ENCODE measurements at places on chromosomes 7 and 10. TPM values are rescaled to one million over a fixed set of nuclear protein-coding genes. Genes with fewer than 3 reads are reported as not detected.

- no peaks in the 10 kb centered on the region for H3K36me3 ChIP-seq
- no peaks in the 10 kb centered on the region for H3K27me3 ChIP-seq
- H3K4me3 ChIP-seq = no peak overlapping the region
- H3K27ac ChIP-seq = no peak overlapping the region
- H3K4me1 ChIP-seq = peaks cover 7% of the 10 kb centered on the region
Measured at GRCh38 chr7:128385988-128386925, 23.5 kb downstream of the IMPDH1 start.

- no peak for DNase-seq
- no peaks in the 10 kb centered on the region for H3K27me3 ChIP-seq
- H3K4me1 ChIP-seq = peaks cover 6% of the 10 kb centered on the region
- H3K27ac ChIP-seq = no peak overlapping the region
Measured at GRCh38 chr7:91949221-91950009, 8.8 kb downstream of the AKAP9 start.

DNA sequence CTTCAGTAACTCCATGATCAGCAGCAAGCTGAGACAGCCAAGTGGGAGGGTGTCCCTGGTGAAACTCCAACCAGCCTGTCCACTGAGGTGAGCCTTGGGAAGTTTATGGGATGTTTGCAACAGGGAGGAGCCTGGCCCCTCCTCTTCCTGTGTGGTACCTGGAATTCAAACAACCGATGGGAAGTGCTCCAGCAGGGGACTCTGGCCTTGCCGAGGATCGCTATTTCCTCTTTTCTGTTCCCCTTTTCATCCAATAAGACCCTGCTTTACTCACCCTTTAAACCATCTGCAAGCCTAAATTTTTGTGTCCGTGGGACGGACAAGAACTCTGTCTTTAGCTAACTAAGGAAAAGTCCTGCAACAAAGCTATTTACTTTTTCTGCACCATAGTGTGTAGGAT is 491.1 kb upstream of the ZMIZ1 start:
- H3K36me3 ChIP-seq = no peaks in the 10 kb centered on the region
- no peaks in the 10 kb centered on the region for H3K27me3 ChIP-seq
- peaks cover 36% of the 10 kb centered on the region for H3K4me1 ChIP-seq
- no peak overlapping the region for H3K4me3 ChIP-seq

DNA sequence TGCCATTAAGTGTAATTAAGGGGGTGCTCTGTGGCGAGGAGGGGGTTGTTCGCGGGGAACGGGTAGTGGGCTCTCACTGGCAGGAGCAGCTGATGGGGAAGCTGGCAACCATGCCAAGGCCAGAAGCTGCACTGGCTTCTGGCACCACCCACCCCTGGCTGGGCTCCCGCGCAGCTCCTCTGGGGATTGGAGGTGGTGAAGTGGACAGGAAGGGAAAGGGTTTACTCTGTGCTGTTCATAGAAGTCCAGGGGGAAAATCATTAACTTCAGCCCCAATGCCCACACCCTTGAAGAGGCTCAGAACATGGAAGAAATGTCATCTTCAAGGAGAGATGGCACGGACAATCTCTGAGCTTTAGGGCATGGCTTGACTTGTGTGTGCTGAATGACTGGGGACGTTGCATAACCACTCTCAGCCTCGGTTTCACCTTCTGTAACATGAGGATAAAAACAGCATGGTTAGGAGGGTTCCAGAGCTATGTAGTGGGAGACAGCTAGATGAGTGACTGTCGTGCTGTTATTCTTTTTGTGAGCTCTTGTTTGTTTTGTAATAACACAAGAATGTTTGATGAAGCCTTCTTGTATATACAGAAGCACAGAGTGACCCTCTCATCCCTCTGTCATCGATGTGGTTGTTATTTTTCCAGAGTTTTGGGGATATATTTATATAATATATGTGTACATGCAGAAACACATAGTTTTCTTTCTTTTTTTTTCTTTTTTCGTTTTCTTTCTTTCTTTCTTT is 29.9 kb downstream of the KAZALD1 start:
- H3K4me1 ChIP-seq = no peaks in the 10 kb centered on the region
- no peaks in the 10 kb centered on the region for H3K36me3 ChIP-seq
- no peak overlapping the region for H3K27ac ChIP-seq
- no peak overlapping the region for H3K4me3 ChIP-seq
- DNase-seq = no peak
- peaks cover 95% of the 10 kb centered on the region for H3K27me3 ChIP-seq

- no peaks in the 10 kb centered on the region for H3K4me1 ChIP-seq
- H3K36me3 ChIP-seq = no peaks in the 10 kb centered on the region
- H3K27ac ChIP-seq = no peak overlapping the region
- peaks cover 12% of the 10 kb centered on the region for H3K27me3 ChIP-seq
- DNase-seq = no peak
Measured at GRCh38 chr10:2340831-2341647, 603.7 kb upstream of the ADARB2 start.

DNA sequence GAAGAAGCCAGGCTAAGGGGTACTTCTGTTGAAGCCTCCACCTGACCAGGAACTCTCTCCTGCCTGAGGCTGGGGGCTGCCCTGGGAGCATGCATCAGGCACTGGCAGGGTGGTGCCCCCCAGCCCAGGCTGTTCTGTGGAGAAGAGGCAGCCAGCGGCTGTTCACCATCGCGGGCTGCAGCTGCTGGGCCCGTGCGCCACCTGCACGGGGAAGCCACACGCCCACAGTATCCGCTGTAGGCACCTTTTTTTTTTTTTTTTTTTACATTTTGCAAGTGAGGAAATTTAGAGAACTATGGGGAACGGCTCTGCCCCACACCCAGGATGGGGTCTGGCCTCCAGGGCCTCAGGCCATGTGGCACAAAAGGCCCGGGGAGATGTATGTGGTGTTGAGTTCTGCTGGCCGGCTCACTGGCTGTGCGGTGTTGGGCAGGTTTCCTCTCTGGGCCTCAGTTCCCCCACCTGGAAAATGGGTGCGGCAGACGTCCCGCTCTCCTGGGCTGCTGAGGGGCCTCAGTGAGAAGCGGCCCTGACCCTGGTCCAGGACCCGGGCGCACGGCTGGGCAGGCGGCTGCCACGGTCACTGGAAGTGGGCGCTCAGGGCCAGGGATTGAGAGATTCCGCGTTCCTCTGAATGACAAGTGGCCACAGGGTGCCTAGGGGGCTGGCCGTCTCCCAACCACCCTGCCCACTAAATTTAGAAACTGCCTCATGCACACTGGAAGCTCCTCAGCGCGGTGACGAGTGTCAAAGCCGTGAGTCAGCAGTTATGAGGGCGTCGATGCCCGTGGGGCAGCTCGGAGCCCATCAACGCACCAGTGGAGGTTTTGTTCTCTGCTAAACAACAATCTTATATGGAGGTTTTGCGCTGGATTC is 8.8 kb upstream of the INTS1 start:
- H3K4me3 ChIP-seq = no peak overlapping the region
- DNase-seq = peak; percentile 86
- peak overlapping the region; percentile 94 for H3K27ac ChIP-seq
- peaks cover 29% of the 10 kb centered on the region for H3K4me1 ChIP-seq

DNA sequence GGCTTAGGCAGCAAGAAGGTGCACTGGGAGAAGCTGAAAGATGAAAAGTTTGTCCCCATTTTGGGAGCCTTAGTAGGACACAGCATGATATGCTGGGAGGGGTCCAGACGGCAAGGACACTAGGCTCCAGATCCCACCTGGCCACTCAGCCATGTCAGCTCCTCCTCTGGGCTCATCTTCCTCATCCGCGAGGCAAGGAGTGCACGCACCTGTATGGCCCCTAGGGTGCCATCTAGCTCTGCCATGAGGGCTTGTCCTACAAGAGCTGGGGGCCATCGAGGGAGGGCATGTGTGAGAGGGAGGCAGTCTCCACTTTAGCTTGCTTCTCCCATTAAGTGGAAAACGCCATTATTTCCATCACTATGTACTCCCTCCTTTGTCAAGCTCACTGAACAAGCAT is 136.2 kb upstream of the ADAM12 start:
- H3K4me3 ChIP-seq = no peak overlapping the region
- no peaks in the 10 kb centered on the region for H3K27me3 ChIP-seq
- DNase-seq = no peak
- H3K4me1 ChIP-seq = no peaks in the 10 kb centered on the region
- no peaks in the 10 kb centered on the region for H3K36me3 ChIP-seq
- H3K27ac ChIP-seq = no peak overlapping the region

DNA sequence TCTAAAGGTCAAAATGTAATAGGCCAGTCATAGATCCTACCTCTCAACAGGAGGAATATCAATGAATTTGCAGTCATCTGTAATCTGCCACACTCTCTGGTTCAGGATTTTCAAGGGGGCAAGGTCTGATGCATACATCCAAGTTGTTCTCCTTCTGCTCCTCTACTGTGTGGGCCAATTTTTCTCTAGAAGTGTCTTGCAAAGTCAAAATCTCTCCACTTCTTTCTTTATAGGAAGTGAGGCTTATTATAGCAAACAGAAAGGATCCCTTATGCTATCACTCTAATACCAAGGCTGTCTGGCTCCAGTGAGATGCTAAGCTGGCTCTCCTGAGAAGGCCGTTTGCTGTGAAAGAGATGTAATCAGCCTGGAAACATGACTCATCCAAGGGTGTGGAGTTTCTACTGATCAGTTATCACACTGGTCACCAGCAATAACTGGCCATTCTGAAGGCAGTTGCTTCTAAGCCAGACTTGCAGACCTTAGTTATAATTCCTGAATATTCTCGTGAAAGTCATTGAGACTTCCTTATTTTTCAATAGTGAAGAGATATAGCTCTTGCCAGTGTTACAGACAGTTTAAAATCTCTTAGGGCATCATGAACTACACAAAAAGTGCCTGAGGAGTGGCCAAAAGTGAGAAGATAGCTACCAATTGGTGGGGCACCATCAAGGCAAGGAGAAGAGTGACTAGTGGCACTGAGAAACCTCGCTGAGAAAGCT is 43.2 kb upstream of the LRGUK start:
- H3K4me3 ChIP-seq = no peak overlapping the region
- H3K4me1 ChIP-seq = no peaks in the 10 kb centered on the region
- H3K27me3 ChIP-seq = no peaks in the 10 kb centered on the region
- H3K36me3 ChIP-seq = no peaks in the 10 kb centered on the region

DNA sequence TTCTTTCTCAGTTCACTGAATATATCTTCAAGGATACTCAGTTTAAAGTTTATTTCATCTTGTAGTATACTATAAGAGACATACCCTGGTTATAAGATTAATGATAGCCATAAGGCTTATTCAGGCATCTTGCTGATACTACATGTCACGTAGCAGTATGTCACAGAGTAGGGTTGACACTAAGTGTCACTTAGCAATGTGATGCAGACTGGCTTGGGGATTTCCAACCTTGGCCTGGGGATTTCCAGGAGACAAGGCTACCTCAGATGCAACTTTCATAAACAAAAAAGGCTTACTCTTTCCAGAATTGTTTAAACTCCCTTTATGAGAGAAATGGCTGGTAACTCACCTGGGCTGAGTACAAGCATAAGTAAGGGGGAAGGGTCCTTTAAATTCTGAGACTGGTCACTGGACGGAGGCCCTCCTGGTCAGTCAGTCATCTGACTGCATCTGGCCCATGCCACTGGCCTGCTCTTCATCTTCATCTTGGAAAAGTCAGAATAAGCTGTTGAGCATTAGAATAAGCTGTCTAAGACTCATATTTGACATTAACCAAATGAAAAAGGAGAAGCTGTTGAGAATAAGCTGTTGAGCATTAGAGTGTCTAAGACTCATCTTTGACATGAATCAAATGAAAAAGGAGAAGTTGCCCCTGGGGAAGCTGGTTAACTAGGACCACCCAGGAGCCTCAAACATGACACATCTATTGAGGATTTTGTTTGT is 9.5 kb downstream of the SLC13A1 start:
- no peaks in the 10 kb centered on the region for H3K4me1 ChIP-seq
- no peaks in the 10 kb centered on the region for H3K36me3 ChIP-seq
- H3K27ac ChIP-seq = no peak overlapping the region
- no peak overlapping the region for H3K4me3 ChIP-seq
- no peak for DNase-seq

DNA sequence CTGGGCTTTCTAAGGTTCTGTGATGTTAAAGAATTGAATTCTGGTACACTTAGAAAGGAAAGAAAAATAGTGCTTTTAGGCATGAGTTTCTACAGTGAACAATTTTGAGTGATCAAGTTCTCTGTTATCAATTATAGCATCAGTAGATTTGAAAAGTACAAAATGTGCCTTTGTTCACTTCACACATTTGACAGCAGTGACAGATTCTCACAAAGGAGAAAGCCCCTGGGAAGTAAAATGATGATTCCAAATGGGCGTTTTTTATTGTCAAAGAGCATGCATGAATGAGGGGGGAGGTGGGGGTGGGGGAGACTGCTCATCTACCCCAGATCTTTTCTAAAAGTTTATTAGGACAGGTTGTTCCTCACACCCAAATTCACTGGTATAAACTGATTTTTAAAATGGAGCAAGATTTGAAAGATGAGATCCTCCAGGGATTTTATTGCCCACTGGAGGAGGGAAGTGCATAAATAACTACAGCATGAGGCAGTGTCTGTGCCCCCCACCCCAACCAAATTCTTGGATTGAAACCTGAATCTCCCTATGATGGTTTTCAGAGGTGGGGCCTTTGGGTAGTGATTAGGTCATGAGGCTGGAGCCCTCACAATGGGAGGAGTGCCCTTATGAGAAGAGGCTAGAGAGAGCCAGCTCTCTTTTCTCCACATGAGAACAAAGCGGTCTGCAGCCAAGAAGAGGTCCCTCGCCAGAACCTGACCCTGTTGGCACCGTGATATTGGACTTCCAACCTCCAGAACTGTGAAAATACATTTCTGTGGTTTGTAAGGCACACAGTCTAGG is 79.5 kb downstream of the AOAH start:
- H3K4me1 ChIP-seq = no peaks in the 10 kb centered on the region
- no peaks in the 10 kb centered on the region for H3K36me3 ChIP-seq
- H3K4me3 ChIP-seq = no peak overlapping the region
- no peak for DNase-seq

DNA sequence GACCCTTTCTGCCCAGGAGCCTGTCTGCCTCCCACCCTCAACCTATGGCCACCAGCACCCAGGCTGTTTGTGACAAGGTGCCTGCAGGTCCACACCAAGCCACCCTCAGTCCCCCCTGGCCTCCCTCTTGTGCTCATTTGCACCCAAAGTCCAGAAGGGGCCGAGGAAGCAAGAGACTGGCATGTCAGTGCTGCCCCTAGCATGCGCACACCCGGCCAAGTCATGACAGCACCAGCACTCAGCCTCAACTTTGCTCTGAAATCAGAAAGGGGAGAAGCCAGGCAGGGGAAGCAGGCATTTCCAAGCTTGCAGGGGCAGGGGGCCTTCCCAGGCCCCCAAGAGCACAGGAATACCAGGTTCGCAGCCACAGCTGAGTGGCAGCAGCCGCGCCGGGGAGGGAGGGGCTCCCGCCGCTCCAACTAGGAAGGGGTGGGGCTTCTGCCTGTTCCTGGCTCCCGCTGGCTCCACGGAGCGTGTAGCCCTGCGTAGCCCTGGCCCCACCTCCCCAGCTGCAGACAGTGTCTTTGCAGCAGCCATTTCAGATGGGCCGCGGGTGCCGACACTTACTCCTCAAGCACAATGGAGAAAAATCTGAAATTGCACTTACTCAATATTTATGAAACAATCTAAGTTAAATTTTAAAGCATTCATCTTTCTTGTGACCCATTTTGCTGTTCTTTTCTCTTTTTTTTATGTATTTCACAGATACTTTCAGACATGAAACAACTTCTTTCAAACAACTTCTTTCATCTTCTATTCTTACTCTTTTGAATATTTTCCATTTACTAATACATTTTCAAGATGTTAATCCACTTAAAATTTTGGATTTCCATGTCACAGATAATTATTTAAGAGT is 54.9 kb upstream of the ABCB5 start:
- no peak overlapping the region for H3K27ac ChIP-seq
- no peaks in the 10 kb centered on the region for H3K4me1 ChIP-seq
- no peaks in the 10 kb centered on the region for H3K36me3 ChIP-seq
- no peaks in the 10 kb centered on the region for H3K27me3 ChIP-seq
- DNase-seq = no peak

ASB4 gene
- 0.26 TPM for polyA plus RNA-seq

TYW1B gene
- polyA plus RNA-seq = 1.5 TPM

FGL2 gene
- 4.5 TPM for polyA plus RNA-seq

MCU gene
- polyA plus RNA-seq = 15.2 TPM

NPC1L1 gene
- 0.15 TPM for polyA plus RNA-seq

BPGM gene
- polyA plus RNA-seq = 19.7 TPM

Measured in heart right ventricle (tissue), 16 donors.